Stimulated activated CD4-positive, alpha-beta T cell treated with anti-CD3 and anti-CD28 coated beads, Interleukin-1b, Interleukin-23, amount 100 ng/mL, for 1 hour (primary cell): ENCODE measurements at places on chromosomes 4 and X.

DNA sequence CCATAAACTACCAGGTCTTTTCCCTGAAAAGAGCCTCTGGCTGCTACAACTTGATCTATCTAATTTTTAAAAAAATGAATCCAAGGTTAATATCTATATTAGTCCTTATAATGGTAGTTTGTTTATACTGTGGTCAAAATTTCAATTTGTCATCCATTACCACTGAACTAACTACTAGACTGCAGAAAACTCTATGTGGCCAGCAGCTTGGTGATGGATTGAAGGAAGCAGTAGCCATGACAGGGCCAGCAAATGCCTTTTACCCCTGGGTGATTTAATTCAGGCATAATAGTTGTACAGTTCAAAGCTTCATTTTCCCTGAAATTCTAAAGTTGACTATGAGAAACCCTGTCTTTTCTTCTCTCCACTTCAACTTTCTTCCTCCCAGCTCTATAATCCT is 30.4 kb upstream of the PPARGC1A start:
- DNase-seq, result no peak

DNA sequence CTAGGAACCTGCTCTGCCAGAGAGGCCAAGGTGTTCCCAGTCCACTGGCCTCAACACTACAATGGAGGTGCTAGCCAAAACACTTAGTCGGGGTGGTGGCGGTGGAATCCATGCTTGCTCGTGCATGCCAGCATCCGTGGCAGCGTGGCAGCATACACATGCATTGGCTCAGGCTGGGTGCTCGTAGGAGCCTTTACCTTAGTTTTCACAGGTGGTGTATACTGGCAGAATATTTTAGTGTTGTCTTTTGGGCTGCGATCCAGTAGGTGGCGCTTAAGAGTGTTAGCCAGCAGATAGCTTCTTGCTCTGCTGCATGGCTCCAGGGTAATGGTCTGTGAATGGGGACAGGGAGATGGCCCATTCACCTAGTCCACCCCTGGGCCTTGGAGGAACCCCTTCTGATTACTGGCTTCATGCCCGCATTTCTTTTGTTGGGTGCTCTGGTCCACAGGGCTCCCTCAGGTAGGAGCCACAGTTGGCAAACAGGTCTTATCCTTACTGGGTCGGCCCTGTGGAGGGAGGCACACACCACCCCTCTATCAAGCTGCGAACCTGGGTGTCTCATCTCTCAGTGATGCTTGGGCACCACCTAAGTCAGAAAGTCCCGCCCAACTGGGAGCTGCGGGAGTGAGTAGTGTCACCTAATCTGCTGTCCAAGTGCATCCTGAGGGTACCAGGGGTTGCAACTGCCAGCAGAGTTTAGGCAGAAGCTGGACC is 40.0 kb downstream of the RIPPLY1 start:
- no peak for DNase-seq

DNA sequence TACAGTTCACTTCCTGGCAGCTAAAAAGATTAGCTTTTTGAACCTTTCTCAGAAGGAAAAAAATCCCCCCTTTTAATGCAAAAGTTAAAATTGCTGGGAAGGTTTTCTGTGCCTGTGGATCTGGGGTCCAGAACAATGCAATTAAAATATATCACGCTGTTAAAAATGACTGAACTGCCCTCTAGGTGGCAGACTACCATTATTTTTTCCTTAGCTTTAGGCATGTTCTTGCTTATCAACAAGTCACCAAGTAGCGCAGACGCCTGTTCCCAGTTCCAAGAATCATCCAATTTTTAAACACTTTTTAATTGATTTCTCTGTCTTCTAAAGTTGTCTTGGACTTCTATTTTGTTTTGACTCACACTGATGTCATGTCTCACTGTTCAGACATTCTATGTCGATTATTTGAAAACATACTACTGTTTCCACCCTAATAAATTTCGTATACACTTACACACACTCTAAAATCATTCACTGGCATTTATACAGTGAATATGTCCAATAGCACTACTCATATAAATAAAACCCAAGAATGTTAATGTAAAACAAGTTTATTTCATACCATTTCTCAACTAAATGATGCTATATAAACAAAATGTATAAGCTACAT is 661.6 kb downstream of the RAPGEF2 start:
- DNase-seq, result no peak

DNA sequence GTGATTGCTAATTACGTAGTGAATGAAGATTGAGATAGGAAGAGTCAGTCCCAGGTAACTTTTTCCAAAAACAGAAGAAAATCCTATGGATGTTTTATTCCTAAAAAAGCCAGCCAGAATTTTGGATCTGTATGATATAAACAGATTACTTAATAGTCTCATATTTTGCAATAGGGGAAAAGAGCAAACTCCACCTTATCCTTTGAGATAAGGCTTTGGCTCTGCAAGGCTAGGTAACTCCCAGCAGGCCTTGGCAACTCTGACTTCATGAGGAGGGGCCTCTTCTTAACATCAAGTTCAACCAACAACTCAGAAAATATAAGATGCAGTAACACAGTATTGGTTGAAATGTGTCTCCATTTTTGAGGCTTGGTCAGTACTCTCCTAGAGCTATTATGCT is 98.7 kb upstream of the SLC4A4 start:
- no peak for DNase-seq
